ENCODE measurements at places on chromosomes 6 and 20. TPM values are rescaled to one million over a fixed set of nuclear protein-coding genes. Genes with fewer than 3 reads are reported as not detected.

DNA sequence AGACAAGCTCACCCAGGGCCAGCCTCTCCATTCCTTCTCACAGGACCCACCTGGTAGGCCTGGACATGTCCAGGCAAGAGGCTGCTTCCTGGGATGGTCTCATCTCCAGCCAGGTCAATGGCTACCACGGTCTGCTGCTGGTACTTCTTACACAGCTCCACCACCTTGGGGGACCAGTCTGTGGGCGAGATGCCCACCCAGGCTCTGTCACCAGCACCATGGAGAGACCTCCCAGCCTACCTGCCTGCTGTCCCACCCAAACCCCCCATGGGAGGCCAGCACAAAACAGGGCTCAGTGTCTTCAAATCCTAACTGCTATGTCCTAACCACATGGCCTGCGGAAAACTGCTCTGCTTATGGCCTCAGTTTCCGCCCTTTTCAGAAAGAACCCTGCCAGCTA, 27.3 kb downstream of the ADA start:
- H3K4me1 ChIP-seq, result no peaks in the 10 kb centered on the region
- no peak overlapping the region for H3K4me3 ChIP-seq
- H3K27me3 ChIP-seq, result no peaks in the 10 kb centered on the region
- no peak overlapping the region for H3K27ac ChIP-seq

- H3K36me3 ChIP-seq, result no peaks in the 10 kb centered on the region
- H3K27me3 ChIP-seq, result no peaks in the 10 kb centered on the region
- no peak overlapping the region for H3K27ac ChIP-seq
- H3K4me3 ChIP-seq, result no peak overlapping the region
- no peaks in the 10 kb centered on the region for H3K4me1 ChIP-seq
Observed at GRCh38 chr6:68710496-68710895, 75.4 kb downstream of the ADGRB3 start.

DNA sequence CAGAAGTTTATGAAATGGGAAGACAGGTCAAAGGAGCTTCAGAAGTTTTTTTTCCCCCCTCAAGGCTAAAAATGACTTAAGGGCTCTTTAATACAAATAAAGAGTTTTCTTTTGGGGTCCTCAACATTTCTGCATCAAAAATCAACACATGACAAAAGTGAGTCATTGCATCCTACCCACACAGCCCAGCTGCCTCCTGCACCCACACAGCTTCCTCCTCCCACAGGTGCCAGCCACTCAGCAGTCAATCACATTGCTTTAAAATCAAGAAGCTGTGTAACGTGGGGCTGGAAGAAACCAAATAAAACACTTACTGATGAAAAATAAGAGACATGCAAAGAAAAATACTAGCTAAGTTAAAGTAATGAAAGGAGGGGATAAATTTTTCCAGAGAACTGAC, 68.5 kb downstream of the MAP3K5 start:
- H3K27me3 ChIP-seq, result no peaks in the 10 kb centered on the region
- no peak overlapping the region for H3K4me3 ChIP-seq
- no peaks in the 10 kb centered on the region for H3K4me1 ChIP-seq
- no peak for DNase-seq
- no peaks in the 10 kb centered on the region for H3K36me3 ChIP-seq

MLN gene
- total RNA-seq, result not detected

FAXC gene
- 0.87 TPM for total RNA-seq
